ENCODE measurements at places on chromosomes 12 and 14.
A peak's percentile ranks its signal among the peaks of the same experiment; 100 is the strongest.

DNA sequence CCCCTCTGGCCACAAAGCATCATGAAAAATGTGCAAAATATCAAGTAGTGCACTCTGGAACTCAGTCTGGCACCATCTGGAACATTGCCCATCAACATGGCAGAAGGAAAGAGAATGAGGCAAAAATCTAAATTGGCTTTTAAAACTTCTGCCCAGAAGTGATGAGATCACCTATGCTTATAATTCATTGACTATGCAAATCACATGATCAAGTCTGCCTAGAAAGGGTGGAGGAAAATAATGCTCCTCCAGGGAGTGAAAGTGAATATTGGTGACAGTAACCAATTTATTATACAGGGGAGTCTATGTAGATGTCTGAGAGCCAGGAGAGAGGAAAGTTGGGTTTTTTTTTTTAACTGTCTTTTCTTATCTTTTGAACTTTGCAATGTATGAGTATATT lies 73.3 kb upstream of the HIF1A start:
- no peak for DNase-seq

GRCh38 chr12:55736780-55737580 lies 5.9 kb upstream of the GDF11 start:
- DNase-seq, result peak; percentile 82

DNA sequence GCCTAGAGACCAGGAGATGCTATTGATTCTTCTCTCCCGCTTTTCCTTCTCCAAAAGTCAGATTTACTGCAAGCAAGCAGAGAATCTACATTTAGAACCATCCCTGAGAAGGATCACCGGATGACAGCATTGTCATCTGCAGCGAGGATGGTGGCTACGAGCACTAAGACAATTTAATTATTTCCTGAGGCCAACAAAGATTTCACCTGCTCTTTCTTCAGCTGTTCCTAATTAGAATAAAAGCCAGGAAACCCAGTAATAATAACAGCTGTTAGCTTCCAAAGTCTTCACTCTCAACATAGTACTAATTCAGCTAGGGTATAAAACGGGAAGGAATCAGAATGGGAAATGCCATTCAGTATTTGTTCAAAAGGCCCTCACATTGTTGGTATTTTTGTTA lies 53.3 kb downstream of the TMTC1 start:
- DNase-seq, result no peak

DNA sequence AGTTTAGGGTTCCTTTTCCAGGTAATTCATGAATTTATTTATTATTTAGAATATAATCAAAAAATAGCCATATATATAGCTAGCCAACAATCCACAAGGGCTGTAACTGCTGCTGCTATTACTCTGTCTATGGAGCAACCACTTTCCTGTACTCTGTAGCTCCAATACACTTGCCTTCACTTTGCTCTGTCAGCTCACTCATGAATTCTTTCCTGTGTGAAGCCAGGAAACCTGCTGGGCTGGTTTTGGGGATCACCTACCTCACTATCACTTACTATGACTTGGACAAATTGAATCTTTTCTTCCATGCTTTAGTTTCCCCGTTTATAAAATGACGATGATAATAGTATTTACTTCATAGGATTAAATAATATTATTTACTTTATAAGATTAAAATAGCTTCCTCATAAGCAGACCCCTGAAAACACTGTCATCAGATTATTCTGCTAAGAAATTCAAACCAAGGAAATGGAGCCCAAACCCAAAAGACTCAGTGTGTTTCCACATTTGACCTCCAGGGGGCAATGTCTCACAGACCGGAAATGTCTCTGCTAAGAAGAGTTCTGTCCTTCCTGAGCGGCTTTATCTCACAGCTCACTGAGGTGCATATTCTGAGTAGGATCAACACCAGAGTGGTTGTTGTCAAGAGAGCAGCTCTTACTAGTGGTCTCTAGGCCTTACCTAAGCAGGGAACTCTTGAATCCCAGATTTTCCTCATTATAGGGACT lies 457.1 kb downstream of the DAD1 start:
- DNase-seq, result no peak

- no peak for DNase-seq
Observed at GRCh38 chr12:123071099-123071800, 79.6 kb downstream of the PITPNM2 start.

DNA sequence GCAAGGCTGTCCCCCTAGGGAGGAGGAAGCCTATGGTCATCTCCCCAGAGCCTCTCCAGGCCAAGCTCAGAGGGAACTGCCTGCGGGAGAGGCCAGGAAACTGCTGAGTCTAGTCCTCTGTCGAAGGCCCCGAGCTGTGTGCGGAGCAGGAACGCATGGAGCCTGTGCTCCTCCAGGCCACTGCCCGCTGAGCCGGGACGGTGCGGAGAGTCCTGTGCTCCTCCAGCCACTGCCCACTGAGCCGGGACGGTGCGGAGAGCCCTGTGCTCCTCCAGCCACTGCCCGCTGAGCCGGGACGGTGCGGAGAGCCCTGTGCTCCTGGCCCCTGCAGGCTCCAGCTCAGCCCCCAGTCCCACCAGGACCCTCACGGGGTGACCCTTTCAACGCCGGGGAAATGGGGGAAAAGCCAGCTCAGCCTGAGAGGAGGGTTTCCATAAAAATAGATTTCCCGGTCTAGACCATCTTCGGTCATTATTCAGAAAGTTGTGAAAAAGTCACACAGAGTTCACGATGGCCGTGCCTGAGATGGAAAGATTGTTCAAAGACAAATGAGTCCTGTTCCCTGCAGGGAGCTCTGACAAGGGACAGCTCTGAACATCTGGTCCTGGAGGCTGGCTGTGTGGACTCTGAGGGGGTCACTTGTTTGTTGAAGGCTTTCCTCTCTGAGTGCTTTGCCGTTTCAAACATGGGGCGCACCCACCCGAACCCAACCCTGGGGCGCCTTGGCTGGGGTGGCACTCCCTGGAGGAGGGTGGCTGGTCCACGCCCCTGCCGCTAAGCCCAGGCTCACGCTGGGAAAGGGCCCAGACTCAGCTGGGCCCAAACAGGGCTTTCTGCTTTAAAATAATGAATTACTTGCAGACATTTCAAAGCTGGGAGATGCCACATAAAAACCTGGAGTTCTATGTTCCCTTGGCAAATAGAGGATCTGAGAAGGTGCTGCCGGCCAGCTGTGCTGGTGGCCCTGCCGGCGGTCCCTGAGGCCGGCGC lies 85.5 kb downstream of the ADGRD1 start:
- no peak for DNase-seq

GRCh38 chr12:10072131-10072530 lies 26.7 kb downstream of the CLEC1A start:
- DNase-seq, result no peak

DNA sequence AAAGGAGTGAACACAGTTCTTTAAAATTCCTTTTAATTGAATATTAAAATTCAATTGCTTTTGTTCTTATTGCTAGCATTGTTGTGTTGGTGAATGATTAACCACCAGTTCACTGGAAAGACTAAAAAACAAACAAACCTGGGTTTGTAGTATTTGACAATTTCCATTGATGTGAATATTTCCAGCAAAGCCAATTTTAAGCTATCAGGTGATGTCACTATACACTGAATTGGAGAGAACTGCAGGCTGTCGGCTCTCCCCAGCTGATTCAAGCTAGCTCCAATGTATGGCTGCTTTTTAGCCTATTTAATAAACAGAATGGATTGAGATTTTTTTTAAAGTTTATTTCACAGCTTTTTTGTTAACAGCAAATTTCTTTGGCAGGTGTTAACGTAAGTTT lies 1753.6 kb upstream of the SEL1L start:
- DNase-seq, result no peak

DNA sequence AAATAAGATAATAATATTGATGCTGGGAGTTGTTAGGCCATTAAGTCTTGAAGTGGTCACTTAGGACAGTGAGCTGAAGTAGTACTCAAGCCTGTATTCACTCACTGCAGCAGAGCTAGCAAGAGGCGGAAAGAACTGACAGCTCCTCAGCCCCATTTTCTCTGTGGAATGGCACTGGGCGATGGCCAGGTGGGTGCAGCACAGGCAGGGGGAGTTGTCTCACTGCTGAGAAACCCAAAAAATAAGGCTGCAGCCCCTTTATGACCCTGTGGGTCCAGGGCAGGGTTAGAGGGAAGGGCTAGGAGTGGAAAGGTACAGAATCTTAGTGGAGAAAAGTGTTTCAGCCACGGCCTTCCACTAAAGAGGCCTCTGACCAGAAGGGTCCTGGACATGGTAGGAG lies 35.5 kb downstream of the PDZRN4 start:
- DNase-seq, result no peak

GRCh38 chr12:72832024-72832423 lies 559.9 kb downstream of the TRHDE start:
- no peak for DNase-seq

GRCh38 chr12:124347335-124347734 lies 52.4 kb downstream of the RFLNA start:
- DNase-seq, result no peak

GRCh38 chr14:59850458-59850857 lies 20.1 kb downstream of the RTN1 start:
- no peak for DNase-seq

DNA sequence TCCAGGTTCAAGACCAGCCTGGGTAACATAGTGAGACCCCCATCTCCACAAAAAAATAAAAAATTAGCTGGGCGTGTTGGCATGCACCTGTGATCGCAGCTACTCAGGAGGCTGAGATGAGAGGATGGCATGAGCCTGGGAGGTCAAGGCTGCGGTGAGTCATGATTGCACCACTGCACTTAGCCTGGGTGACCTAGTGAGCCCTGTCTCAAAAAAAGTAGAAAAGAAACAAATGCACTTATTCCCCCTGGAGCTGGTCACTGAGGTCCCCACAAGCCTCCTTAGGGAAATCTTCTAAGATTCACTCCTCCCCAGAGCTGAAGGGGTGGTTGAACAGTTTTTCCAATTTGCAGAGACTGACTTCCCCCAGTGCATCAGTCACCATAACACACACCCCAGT lies 1.6 kb downstream of the CD9 start:
- DNase-seq, result no peak

- DNase-seq, result no peak
Observed at GRCh38 chr12:79830440-79830839, 104.5 kb downstream of the PPP1R12A start.

DNA sequence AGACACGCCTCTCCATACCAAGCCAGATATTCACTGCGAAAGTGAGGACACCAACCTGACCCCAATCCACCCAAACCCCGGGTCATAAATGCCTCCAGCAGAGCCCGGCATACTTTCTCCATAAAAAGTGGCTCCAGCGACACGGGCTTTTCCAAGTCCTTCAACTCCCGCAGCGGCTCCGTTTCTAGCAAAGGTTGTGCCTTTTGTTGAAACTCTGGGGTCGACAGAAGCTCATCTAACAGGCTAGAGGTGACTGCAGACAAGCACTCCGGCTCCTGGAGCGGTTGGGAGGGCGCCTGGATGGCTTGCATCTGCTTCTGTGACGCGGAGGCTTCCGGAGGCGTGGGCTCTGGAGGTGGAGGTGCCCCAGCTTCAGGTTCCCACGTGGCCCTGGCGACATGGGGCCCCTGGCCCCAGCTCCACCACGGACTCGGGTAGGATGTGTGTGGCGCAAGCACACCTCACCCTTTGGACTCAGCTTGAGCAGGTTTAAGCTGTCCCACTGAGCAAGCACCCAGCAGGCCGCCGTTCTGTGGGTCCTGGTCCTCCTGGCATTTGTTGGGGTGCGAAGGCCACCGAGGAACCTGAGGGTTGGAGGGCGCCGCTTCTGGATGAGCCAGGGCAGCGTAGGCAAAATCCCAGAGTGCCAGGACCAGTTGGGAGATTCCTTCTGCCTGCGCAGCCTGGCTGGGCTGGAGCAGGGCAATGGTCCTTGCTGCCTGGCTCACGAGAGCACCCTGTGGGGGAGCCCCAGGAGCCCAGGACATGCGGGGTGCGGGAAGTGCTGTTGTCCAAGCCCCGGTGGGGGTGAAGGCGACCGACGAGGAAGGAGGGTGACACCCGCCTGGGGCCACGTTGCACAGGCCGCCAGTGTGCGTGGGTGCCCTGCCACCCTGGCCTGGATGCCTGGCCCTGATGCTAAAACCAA lies 186.3 kb downstream of the ALG10 start:
- DNase-seq, result no peak

GRCh38 chr14:57692671-57693070 lies 173.2 kb downstream of the SLC35F4 start:
- DNase-seq, result peak; percentile 84

GRCh38 chr12:97758194-97758501 lies 295.5 kb downstream of the RMST start:
- DNase-seq, result peak; percentile 12

GRCh38 chr14:102746634-102747438 lies 30.4 kb upstream of the TRAF3 start:
- no peak for DNase-seq

DNA sequence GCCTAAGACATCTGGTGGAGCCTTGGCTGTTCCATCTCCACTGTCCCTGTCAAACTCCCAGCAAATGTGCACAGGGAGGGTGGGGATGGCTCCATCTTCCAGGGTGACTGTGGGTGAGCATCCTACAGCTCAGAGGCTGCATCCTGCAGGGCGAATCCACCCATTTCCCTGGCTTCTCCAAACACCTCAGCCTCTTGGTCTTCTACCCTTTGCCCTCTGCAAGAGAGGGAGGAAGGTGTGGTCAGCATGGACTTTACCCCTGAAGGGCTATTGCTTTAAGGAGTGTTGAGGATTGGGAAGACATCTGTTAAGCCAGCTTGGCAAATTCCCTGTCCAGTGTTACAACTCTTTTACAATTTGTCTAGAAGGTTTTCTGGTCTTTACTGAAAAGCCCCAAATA lies 23.1 kb upstream of the DGLUCY start:
- DNase-seq, result no peak

DNA sequence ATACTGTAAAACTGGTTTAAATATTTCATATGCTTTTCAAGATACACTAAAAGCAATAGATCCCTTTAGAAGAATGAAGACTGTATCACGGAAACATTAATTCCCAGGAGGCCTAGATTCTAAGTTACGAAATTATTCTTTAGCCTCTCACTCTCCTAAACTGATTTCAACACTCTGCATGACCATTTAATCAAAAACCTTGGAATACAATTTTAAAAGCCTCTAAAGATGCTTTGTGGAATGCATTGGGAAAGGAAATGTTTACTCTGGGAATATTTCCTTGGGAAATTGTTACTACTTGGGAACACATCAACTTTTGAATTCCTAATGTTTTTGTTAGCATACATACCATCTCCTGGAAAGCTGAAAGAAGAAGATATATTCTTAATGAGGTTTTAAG lies 255.7 kb upstream of the FAR2 start:
- DNase-seq, result peak; percentile 72

- DNase-seq, result peak; percentile 63
Observed at GRCh38 chr12:55727643-55728185, 1.1 kb downstream of the CD63 start.

DNA sequence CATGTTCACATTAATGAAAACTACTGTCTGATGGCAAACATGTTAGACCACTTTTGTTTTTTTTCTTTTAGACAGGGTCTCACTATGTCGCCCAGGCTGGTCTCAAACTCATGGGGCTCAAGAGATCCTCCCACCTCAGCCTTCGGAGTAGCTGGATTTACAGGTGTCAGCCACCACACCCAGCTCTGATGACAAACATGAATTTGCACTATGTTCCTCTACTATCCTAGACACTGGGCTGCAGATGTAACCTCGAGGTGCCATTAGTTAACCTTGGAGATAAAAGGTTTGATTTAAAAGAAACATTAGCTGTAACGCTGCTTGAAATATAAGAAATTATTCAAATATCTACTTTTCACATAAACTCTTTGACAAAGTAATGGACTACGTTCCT lies 8.1 kb downstream of the VPS37B start:
- DNase-seq, result no peak
